ENCODE measurements at places on chromosomes 12 and 14.

- H3K36me3 ChIP-seq = no peaks in the 10 kb centered on the region
- no peaks in the 10 kb centered on the region for H3K27me3 ChIP-seq
- peak overlapping the region; percentile 89 for H3K27ac ChIP-seq
- no peak for DNase-seq
Measured at GRCh38 chr12:4270016-4270830, 3.3 kb upstream of the CCND2 start.

DNA sequence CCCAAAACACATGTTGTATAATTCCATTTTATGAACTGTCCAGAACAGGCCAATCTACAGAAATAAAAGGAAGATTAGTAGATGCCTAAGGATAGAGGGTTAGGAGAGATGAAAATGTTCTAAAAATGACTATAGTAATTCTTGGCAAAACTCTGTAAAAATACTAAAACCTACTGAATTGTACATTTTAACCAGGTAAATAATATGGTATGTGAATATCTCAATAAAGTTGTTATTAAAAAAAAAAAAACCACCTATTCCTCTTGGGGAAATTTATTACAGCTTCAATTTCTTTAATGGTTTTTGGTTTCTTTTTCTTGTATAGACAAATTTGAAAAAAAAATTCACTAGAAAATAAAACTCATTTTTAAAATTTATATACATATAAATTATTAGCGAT is 33.2 kb downstream of the YAF2 start:
- no peak overlapping the region for H3K4me3 ChIP-seq
- H3K27ac ChIP-seq = no peak overlapping the region
- no peaks in the 10 kb centered on the region for H3K4me1 ChIP-seq
- no peaks in the 10 kb centered on the region for H3K27me3 ChIP-seq
- no peak for DNase-seq
- H3K36me3 ChIP-seq = peaks cover 14% of the 10 kb centered on the region

DNA sequence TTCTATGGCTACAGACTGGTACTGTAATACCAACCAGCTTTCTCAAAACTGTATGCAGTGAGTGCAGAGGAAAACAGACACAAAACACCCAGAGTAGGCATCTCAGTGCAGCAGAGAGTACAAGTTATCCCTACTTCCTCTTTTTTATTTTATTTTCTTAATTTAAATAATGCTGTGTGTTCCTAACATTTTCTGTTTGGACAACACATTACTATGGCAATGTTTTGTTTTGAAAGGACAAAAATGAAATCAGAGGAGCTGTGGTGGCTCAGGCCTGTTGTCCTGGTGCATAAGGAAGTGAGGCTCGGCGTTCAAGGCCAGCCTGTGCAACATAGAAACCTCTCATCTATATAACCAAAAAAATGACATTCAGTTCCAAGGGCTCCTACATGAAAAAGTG is 33.7 kb upstream of the SELPLG start:
- no peak overlapping the region for H3K4me3 ChIP-seq
- H3K4me1 ChIP-seq = peaks cover 48% of the 10 kb centered on the region
- peaks cover under 1% of the 10 kb centered on the region for H3K36me3 ChIP-seq
- no peak for DNase-seq
- no peak overlapping the region for H3K27ac ChIP-seq
- no peaks in the 10 kb centered on the region for H3K27me3 ChIP-seq

- no peaks in the 10 kb centered on the region for H3K36me3 ChIP-seq
- no peaks in the 10 kb centered on the region for H3K27me3 ChIP-seq
- peaks cover 11% of the 10 kb centered on the region for H3K4me1 ChIP-seq
- H3K27ac ChIP-seq = no peak overlapping the region
- no peak for DNase-seq
Measured at GRCh38 chr14:56216626-56217379, 98.6 kb downstream of the PELI2 start.

DNA sequence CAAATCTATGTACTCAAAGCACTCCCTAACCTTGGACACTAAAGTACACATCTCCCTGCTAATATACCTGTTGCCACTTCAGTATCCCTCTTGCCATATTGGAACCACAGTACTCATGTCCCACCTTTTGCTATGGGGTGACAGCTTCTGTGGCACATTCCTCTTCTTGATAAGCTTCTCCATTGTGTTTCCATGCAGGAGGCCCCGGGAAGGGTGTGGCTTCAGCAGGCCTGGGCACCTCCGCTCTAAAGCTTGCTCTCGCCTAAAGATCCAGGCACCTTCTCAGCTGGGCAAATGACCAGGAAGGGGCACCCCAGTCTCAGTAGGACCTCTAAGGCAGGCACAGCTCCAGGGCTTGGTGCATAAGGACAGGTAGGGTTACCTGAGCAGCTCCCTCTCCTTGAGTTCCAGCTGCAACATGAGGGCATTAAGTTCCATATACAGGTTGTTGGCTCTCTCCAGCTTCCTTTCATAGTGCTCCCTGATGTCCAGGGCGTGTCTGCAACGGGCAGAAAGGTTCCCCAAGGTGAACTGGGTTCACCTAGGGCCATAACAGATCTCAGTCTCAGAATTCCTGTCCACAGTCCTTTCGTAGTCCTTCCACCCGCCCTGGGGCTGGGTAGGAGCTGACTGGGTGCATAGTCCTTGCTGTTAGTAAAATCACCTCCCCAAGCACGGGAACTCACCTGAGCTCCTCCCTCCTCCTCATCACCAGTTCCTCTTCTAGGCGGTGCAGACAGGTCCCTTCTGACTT is 15.9 kb downstream of the MAP3K12 start:
- H3K4me3 ChIP-seq = no peak overlapping the region
- no peak for DNase-seq
- H3K4me1 ChIP-seq = no peaks in the 10 kb centered on the region
- H3K27ac ChIP-seq = no peak overlapping the region
- peaks cover 91% of the 10 kb centered on the region for H3K36me3 ChIP-seq

DNA sequence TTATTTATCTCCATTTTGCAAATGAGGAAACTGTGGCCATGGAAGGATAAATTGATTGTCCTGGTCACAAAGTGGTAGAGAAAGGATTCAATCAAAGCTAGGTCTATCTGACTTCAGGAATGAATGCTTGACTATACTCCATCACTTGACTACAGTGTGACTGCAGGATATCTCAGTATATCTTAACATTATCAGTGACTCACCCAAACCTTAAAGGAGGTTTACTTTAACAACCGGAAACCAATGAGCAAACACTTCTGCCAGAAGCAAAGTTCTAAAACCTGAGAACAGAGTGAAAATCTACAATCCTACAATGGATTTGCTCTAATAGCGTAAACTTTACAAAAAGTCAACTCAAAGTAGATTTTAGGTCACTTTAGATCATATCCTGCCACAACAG is 277.0 kb downstream of the CEP128 start:
- no peak overlapping the region for H3K4me3 ChIP-seq
- no peaks in the 10 kb centered on the region for H3K36me3 ChIP-seq
- no peaks in the 10 kb centered on the region for H3K4me1 ChIP-seq
- no peaks in the 10 kb centered on the region for H3K27me3 ChIP-seq

GRCh38 chr12:131454418-131455217 is 256.3 kb upstream of the SFSWAP start:
- H3K27me3 ChIP-seq = no peaks in the 10 kb centered on the region
- H3K27ac ChIP-seq = no peak overlapping the region
- H3K36me3 ChIP-seq = no peaks in the 10 kb centered on the region
- peak; percentile 44 for DNase-seq

GRCh38 chr12:7877420-7877819 is 4.7 kb upstream of the SLC2A14 start:
- H3K27ac ChIP-seq = no peak overlapping the region
- peaks cover 6% of the 10 kb centered on the region for H3K27me3 ChIP-seq
- no peaks in the 10 kb centered on the region for H3K36me3 ChIP-seq
- H3K4me1 ChIP-seq = no peaks in the 10 kb centered on the region
- no peak overlapping the region for H3K4me3 ChIP-seq

Measured in ascending aorta (tissue), 2 donors.